ENCODE measurements at places on chromosomes 1 and 21. TPM values are rescaled to one million over a fixed set of nuclear protein-coding genes. Genes with fewer than 3 reads are reported as not detected.

DNA sequence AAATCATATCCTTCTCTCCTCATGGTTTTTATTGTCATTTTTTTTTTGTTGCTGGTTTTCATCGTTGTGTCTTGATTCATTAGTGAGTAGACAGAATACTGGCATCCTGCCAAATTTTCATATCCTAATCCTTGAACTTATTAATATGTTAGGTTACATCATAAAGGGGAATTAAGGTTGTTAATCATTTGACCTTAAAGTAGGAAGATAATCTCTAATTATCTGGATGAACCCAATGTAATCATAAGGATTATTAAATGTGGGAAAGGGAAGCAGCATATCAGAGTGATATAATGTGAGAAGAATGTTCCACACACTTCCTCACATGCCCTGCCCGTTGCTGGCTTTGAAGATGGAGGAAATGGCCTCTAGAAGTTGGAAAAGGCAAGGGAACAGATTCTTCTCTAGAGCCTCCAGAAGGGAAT is 299.7 kb downstream of the HMCN1 start:
- peak; percentile 24 for DNase-seq

CD5L gene
- polyA plus RNA-seq, result 0.06 TPM

GRCh38 chr1:27118440-27118689 is 36.6 kb downstream of the SLC9A1 start:
- no peak for DNase-seq

MANEAL gene
- polyA plus RNA-seq, result 3.0 TPM

LRRC39 gene
- 176 TPM for polyA plus RNA-seq
